Fibroblast of gingiva (primary cell): ENCODE measurements at places on chromosomes 5 and 9.

- peak; percentile 9 for DNase-seq
Measured at GRCh38 chr9:4490705-4491625, 697 bp downstream of the SLC1A1 start.

DNA sequence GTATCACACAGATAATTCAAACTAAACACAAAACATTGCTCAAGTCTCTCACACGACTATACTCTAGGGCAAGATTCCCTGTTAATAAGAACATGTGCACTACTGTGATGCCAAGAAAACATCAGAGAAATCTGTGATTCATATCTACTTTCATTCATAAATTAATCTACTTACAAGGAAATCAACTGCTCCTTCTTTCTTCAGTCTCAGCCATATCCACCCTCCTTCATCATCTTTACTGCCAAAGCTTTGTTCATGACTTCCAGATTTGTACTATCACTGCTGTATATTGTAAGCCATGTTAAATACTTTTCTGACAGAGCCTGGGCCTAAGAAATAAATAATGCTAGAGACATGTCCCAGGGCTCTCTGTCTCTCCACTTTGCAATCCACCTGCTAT lies 35.1 kb downstream of the CTNNAL1 start:
- peak; percentile 74 for DNase-seq

DNA sequence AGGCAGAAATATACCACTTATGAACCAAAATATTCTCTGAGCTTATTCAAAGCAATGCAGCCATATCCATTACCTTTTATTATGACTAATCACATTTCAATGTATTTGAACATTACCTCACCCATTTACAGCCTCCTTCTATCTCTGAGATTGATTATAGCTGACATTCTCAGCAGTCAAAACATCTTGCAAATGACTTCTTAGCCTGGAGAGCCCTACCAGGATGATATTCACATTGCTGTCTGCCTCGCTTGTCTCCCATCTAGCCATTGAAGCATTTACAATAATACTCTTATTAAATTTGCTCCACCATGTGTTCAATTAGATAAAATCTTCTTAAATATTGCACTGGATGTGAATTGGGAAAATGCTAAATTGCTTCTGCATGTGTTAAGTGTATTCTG lies 1879.9 kb upstream of the ACO1 start:
- no peak for DNase-seq

DNA sequence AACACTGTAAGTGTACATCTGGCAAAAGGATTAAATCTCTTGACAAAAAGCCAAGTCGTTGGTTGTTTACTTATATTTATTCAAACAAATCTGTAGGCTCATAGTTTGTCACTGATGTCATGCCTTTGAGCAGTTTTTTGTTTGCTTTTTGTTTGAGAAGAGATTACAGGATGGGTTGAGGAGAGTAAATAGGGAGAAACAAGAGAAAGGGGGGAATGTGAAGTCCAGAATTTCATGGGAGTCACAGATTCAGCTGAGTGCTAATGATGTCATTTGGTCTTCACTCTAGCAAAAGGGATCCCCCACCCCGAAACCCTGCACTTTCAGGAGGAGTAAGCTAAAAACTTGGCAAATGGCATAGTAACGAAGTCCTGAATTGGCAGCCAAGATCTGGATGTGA lies 337.4 kb downstream of the GLIS3 start:
- peak; percentile 63 for DNase-seq

- DNase-seq: peak; percentile 21
Measured at GRCh38 chr9:87109231-87109631, 161.9 kb upstream of the GAS1 start.

DNA sequence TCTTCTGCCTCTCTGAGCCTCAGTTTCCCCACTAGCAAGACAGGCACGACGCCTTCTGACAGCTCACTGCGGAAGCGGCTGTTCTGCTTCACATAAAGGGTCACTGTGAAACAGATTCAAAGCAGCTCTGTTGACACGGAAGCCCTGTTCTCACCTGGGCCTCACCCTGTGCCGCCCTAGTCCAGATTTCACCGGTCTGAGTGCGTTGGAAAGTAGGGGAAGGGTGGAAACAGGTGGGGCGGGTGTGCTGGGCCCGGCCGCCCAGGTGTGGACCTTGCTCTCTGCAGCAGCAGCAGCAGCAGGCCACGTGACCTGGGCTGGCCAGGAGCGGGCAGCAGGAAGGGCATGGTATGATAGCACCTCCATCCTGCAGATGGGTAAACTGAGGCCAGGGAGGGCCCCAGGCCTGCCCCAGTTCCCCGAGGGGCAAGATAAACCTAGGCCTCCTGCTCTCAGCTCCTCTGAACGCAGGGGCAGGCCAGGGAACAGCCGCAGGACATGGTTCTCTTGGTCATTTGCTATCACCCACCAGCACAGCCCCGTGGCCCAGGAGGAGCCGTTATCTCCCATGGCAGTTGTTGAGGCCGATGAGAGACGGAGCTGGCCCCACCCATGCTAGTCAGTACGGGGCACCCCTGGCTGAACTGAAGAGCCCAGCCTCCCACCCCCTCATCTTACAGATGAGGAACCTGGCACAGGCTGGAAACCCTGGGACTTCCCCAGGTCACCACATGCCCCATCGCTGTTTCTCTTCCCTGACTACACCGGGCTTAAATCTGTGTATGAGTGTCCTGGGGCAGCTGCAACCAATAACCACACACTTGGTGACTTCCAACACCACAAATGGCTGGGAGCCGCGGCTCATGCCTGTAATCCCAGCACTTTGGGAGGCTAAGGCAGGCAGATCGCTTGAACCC lies 12.1 kb downstream of the PTGES2 start:
- no peak for DNase-seq

DNA sequence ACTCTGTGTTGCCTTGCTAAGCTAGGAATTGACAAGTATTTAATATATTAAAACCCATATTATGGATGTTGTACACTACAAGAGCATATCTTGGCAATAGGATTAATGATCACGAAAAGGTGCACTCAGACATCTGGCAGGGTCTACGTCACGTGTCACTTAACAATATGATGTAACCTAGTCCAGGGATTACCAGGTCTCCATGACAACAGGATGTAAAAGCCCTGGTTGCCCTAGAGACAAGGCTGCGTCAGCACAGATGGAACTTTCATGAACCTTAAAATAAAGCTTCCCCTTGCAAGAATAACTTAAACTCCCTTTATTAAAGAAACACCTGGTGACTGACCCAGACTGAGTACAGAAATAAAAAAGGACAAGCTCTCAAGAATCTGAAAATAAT lies 717.8 kb downstream of the CDH18 start:
- no peak for DNase-seq

DNA sequence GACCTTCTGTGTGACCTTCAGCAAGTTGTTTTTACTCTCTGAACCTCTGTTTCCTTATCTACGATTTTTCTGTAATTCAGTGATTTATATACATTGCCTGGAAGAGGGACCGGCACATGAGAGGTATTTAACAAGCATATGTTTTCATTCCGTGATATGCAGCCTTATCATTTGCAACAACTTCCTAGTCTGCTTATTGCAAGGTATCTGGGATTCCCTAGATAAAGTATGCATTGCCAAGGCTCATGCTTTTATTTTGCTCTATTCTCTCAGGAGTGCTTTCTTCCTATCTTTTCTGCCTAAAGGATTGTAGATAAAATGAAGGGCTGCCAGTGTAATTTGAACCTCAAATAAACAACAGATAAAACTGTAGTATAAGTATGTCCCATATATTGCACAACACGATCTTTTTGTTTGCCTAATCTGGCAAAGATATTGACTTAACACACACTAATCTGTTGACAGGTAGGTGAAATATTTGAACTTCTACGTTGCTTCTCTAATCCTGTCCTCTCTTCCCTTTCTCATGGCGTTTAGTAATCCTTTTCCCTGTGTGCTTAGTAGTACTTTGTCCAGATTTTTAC lies 377.2 kb upstream of the TNC start:
- DNase-seq: no peak

DNA sequence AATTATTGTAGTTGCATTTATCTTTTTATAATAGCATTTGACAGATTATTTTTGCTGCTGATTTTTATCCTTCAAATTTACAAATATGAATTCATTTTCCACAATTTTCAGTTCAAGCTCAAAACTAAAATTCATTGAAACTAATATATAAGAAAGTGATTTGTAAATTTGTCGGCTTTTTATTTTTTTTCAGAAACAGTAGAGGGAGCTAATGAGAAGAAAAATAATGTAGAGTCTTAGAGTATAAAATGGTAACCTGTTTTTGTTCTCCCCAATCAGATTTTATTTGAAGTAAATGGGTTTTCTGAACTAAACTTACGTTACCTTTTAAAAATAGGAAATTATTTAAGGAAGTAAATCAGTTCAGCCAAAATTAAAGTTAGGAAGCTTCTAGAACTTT lies 19.2 kb downstream of the PRRC1 start:
- DNase-seq: no peak

GRCh38 chr5:83641946-83642345 lies 78.7 kb downstream of the HAPLN1 start:
- DNase-seq: no peak

DNA sequence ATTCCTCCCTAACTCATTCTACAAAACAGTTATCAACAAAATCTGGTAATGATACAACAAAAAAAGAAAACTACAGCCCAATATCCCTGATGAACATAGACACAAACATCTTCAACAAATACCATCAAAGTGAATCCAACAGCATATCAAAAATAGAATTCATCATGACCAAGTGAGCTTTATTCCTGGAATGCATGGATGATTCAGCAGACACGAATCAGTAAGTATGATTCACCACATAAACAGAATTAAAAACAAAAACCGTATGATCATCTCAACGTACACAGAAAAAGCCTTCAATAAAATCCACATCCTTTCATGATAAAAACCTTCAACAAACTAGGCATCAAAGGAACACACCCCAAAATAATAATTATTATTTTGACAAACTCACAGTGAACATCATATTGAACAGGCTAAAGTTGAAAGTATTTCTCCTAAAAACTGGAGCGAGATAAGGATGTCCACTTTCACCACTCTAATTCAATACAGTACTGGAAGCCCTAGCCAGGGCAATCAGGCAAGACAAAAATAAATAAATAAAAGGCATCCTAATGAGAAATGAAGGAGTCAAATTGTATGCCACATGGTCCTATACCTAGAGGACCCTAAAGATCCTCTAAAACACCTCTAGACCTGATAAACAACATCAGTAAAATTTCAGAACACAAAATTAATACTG lies 305.1 kb upstream of the RGMB start:
- DNase-seq: peak; percentile 87

GRCh38 chr5:158873104-158873503 lies 226.6 kb downstream of the EBF1 start:
- no peak for DNase-seq

GRCh38 chr5:122252319-122252718 lies 59.7 kb upstream of the SNCAIP start:
- no peak for DNase-seq

DNA sequence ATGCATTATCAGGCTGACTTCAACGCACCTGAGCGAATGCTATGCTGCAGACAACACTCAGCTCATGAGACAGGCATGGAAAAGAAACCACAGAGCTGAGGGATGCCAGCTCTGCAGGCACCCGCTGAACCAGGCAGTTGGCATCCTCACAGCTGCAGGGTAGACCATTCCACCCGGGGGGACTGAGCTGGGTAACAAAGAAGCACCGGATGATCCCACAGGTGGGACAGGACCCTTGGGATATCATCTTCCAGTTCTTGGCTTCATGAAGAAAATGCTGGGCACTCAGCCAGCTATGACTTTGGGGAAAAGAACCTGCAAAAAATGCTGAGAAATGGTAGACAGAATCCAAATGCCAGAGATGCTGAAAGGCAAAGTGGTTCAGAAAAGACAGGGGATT lies 9.6 kb downstream of the EPB41L4B start:
- no peak for DNase-seq

DNA sequence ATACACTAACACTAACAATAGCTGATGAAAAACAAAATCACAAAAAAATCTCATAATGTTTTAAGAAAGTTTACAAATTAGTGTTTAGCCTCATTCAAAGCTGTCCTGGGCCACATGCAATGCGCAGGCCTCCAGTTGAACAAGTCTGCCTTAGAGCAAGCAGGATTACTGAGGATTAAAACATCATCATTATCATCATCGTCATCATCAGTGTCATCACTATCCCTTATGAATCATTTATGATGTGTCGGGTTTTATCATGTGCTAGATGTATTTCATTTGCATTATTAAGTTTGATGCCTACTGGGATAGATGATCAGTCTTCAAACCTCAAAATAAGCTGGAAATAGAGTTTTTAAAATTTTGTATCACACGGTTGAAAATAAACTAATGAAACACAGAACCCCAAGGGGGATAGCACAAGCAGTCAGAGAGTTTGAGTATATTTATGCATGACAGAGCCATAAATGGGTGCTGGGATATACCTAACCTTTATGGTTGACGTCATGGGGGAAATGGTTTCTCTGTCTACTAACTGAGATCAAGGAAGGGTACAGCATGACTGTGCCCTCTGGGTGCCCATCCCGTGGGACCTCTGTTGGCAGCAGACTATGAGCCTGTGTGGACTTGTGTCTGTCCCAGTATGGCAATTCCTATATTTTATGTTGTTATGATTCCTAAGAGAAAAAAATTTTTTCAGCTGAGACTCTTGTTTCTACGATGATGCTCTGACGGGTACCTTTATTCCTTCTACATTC lies 150.3 kb upstream of the ADRA1B start:
- no peak for DNase-seq

DNA sequence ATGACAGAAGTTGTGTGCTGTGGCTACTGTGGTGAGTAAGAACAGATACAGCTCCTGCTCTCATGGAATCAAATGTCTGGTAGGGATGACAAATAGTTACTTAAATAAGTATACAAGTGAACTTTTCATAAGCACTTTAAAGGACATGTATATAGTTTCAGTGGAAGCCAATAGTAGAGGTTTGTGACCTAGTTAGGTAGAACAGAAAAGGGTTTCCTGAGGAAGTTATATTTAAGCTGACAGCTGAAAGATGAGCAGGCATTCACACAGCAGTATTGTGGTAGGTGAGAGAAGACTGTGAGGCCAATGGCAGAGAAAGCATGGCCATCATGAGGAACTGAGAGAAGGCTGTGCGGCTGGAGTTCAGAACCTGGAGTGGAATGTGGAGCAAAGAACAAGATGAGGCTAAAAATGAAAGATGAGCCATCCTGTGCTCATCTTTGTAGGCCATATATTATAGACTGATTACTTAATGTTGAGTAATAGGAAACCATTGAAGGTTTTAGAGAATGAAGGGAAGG lies 15.4 kb downstream of the FAM174A start:
- DNase-seq: no peak
